ENCODE measurements at places on chromosomes 5 and 9.

DNA sequence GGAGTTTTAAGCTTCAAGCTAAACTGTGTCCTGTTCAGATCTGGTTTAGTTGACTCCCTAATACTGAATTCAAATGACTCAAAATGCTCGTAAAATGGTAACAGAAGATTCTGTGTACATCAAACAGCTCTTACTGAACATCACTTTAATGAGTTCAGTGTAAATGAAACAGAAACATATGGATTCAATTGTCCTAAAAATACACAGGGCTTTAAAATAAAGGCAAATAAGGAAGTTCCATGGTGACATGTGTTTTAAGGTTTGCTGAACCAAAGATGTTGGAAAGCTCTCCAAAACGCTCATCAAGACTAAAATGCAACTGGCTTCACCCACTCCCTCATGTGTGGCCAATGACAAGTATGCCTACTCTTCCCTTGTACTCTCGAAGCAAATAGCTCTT lies 340.0 kb upstream of the PIK3R1 start:
- no peak for DNase-seq

GRCh38 chr5:111511831-111512374 lies 432 bp downstream of the STARD4 start:
- DNase-seq, result peak; percentile 42

DNA sequence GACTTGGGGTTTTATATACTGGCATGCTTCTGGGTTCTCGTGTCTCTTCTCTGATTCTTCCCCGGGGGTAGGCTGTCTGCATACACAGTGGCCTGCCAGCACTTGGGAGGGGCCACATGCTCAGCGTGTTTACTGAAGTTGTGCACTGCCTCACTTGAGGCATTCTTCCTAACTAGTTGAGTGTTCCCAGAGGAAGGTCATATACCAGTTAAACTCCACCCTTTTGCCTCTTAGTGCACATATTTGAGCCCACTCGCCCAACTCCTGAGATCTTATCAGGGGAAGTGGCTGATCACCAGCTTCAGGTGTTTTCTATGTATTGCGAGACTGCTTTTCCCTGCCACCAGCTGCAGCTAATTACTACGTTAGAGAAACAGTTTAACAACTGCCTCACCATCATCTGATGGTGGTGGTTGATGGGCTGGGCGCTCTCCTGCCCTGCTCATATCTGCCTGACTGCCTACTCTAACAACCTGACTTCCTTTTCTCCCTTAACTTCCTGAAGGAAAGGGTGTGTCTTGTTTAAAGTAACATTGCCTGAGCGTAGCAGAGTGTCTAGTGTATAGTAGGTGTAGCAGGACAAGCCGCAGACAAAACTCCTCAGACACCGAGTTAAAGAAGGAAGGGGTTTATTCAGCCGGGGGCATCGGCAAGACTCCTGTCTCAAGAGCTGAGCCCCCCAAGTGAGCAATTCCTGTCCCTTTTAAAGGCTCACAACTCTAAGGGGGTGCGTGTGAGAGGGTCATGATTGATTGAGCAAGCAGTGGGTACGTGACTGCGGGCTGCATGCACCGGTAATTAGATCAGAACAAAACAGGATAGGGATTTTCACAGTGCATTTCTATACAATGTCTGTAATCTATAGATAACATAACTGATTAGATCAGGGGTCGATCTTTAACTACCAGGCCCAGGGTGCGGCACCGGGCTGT lies 60.1 kb upstream of the CLINT1 start:
- peak; percentile 66 for DNase-seq

GRCh38 chr9:86487838-86488233 lies 133.6 kb upstream of the TUT7 start:
- DNase-seq, result no peak

- DNase-seq, result peak; percentile 65
Observed at GRCh38 chr5:44774279-44774880, 34.4 kb upstream of the MRPS30 start.

- DNase-seq, result no peak
Observed at GRCh38 chr5:142894749-142895148, 124.6 kb downstream of the ARHGAP26 start.

DNA sequence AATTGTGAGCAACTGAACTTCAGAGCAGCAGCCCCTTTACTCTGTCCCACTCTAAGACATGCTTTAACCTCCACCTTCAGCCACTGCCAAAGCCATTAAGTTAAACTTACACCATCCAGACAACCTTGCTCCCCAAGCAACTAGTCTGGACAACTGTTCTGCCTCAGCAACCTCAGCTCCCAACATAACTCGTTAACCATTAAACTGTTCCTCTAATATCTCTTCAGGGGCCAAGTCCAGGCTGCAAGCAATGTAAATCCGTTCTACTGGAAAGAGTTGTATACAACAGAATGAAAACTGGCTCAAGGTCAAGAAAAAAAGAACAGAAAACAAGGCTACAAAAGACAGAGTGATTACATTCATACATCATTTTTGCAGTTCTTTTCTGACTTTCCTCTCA lies 131.7 kb upstream of the TARS1 start:
- DNase-seq, result peak; percentile 80

DNA sequence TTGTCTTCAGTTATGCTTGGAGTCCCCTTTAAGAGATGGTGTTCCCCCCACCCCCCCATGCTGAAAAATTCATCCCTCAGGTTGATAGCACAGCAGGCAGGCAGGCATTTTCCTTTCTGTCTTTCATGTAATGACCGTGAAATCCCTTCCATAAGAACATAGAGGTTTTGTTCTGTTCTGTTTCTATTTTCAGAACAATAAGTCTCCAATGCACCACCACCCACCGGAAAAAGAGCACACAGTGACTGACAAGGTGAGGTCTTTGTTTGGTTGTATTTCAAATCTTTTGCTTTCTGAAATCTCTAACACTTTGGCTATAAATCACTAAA lies 52.4 kb downstream of the DMRT2 start:
- DNase-seq, result no peak

DNA sequence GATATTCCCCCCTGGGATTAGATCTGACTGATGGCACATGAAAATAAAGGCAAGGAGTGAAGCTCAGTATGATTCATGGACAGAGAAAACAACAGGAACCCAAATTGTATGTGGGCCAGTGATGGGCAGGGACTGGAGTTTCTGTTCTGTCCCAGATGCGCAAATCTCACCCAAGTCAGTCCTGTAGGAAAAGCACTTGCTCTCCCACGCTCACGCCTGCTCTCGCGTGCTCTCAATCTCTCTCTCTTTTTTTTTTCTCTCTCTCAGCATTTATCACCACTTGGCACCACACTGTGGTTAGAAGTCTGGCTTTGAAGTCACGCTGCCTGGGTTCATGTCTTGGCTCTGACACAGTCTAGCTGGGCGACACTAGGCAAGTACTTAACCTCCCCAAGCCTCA lies 106.5 kb upstream of the LRRTM2 start:
- DNase-seq, result no peak

GRCh38 chr9:97276310-97276852 lies 31.1 kb upstream of the CCDC180 start:
- no peak for DNase-seq

GRCh38 chr9:134433909-134434882 lies 107.9 kb downstream of the RXRA start:
- DNase-seq, result no peak

DNA sequence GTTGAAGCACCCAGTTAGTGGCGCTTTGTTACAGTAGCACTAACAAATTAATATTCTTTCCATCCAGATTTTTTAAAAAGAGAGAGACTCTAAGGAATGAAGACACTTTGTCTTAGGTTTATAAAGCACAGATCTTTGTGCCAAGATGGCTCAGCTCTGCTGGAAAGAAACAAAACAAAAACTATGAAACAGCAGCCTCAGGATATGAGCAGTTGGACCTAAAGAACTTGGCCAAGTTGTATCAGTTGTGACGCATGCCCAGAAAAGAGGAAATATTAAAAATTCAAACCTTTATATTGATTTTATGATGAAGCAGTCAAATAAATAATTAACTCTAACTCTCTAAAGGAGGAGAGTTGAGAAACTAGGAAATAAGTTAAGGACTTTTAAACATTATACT lies 427.2 kb downstream of the SPOCK1 start:
- DNase-seq, result peak; percentile 55

GRCh38 chr5:96297867-96298266 lies 135.2 kb downstream of the PCSK1 start:
- peak; percentile 82 for DNase-seq

DNA sequence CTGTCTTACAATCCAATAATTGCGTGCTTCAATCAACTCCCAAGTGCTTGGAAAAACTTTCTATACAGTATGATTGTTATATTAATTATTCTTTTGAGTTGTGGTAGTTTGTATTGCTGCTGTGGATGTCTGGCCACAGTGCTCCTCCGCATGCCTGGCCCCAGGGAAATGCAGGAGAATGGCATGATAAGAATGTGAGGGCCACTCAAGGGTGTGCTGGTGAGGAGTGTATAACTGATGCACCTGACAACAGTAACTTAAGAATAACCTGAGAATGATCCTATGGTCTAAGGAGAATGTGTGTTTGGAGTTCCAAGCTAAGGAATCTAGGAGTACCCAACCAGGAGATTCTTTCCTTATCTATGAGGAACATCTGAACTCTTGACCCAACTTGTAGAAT lies 152.9 kb upstream of the APC start:
- DNase-seq, result no peak

DNA sequence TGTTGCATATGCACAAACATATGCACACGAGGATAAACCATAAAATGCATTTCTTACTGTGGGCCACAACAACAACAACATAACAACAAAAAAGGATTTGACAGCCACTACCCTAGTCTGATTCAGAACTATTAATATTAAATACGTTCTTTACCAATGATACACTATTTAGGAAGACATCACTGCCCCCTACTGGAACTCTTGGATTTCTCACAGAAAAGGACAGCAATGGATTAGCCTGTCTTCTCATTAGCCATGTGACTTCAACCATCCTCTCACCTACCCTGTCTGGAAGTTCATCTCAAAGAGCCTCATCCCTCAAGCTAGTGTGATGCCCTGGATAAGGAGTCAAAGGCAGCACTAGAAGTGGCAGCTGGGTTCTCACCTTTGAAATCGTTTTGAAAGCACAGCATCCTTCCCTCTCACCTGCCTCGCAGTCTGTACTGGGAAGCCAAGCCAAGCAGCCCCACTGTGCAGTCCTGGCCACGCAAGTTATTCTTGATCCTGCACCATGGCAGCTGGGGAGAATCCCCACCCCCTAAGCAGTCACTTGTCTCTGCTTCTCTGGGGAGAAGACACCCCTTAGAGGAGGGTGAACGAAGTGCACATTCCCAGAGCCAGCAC lies 64.6 kb downstream of the SH3TC2 start:
- DNase-seq, result peak; percentile 46

GRCh38 chr5:60332244-60333004 lies 367.5 kb downstream of the DEPDC1B start:
- DNase-seq, result no peak

GRCh38 chr9:136211441-136212344 lies 6.8 kb upstream of the LHX3 start:
- DNase-seq, result no peak

DNA sequence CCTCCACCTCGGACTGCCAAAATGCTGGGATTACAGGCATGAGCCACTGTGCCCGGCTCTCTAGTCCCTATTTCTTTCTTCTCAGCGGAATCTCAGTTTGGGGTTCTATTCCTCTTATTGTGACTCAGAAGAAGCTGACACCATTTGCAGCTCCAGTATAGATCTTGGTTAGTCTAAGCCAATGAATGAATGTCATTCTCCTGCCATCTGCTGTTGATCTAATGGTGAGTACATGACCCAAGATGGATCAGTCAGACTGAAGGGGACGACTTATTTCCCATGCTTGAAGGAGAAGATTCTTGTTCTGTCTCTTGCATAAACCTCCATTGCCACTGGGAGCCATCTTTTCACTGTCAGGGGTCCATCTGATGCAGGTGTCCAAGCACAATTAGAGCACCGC lies 76.0 kb upstream of the KLF9 start:
- no peak for DNase-seq

GRCh38 chr5:107330903-107331302 lies 339.8 kb downstream of the EFNA5 start:
- no peak for DNase-seq

GRCh38 chr9:115847216-115847615 lies 306.4 kb upstream of the PAPPA start:
- peak; percentile 7 for DNase-seq

DNA sequence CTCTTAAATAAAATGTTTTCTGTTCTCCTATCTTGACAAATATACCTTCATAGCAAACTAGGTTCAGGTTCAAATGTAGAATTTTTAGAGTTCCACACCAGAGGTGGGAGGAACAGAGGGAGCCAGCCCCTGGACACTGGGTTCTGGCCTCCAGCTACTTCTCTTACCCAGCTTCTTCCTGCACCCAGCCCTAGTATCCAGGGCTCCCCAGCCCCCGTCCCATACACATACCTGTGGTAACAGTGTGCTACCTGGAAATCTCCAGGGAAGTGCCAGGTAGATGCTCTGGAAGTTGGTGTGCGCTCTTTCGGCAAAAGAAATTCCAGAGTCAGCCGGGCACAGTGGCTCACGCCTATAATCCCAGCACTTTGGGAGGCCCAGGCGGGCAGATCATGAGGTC lies 33.9 kb upstream of the IL6ST start:
- no peak for DNase-seq

DNA sequence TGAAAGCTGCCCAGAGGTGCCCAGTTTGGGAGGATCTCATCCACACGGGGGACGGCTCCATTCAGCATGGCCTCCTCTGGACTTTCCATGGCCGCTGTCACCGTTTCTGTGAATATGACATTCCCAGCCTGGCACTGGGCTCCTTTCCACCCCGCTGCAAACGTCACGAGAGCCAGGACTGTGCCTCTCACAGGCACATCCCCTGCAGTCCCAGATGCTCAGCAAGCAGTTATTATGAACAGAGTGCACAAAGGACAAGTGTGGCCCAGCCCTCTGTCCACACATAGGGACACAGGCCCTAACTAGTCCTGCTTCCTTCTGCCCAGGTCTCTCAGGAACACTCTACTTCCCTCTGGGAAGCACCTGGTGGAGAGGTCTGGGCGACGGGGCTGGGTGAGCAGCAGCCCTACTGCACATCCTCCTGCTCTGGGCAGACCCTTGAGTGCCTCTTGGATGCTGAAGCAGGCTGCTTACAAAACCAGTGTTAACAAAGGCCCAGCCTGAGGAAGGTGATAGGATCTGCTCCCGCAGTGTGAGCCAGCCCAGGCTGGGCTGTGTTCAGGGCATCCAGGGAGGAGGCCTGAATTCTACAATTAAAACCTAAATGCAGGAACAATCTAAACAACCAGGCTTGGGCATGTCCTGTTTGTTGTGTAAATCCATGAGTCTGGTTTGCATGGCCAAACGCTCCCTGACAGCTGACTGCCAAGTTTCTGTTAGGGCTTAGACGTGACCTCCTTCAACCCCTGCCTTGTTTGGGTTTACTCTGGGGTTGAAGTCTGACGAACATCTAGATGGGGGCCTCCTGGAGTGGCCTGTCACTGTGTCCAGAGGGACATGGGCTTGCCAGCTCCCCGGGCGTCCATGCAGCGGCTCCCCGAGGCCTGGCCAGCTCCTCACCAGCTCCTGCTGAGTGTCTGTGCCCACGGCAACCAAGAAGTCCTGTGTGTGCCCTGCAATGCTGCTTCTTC lies 269.8 kb downstream of the GADD45G start:
- DNase-seq, result peak; percentile 83

- no peak for DNase-seq
Observed at GRCh38 chr5:126009566-126009965, 413.6 kb upstream of the GRAMD2B start.

Measured in umbilical cord (tissue), 2 donors.